Uterus (tissue), 4 donors: ENCODE measurements at places on chromosomes 13 and 19. TPM values are rescaled to one million over a fixed set of nuclear protein-coding genes. Genes with fewer than 3 reads are reported as not detected.

CHST8 gene
- total RNA-seq = 0.69 TPM

ANGPTL4 gene
- total RNA-seq = 21.2 TPM

KMT5C gene
- total RNA-seq = 65.6 TPM

FFAR2 gene
- not detected for total RNA-seq

ZNF726 gene
- total RNA-seq = 11.3 TPM

CYSLTR2 gene
- 0.15 TPM for total RNA-seq

DNA sequence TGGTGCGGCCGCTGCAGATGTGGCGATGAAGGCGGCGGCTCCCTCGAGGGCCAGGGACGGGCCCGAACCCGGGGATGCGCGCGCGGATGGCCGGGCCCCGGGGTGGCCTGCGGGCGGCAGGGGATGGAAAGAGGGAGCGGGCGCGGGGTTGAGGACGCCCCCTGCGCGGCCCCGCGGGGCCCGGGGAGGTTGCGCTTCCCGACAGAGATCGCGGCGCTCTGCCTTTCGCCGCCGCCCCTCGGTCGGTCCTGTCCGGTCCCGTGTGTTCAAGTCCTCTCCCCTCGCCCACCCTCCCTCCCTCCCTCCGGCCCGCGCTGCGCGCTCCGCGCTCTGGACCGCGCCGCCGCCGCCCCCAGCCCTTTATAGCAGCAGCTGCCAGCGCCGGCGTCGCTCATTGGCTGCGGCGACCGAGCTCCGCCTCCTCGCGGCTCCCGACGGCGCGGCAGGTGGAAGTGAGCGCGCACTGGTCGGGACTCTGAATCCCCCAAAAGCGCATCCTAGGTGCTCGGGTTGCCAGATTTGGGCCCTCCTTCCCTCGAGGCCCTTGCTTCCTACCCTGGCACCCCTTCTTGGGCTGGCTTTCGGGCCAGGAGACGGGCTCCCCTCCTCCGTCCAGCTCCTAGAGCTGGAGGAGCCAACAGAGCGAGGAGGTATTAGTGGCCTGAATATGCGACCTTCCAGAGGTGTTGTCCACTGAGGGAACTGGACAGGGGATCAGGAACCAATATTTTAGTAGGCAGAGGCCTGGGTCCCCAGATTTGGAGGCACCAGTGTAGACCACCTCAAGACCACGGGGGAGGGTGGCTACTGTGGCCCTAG, at the start of gene ELAVL3:
TSS of gene ELAVL3 (minus strand) at position 332 of the 819 bp plus-strand sequence. CDS start 438 bp downstream, outside the sequence.
- DNase-seq = no peak

- no peak for DNase-seq
Observed at GRCh38 chr13:39326469-39327171, 276.4 kb downstream of the LHFPL6 start.

- DNase-seq = no peak
Observed at GRCh38 chr19:15161028-15161984, 39.5 kb downstream of the NOTCH3 start.

- DNase-seq = no peak
Observed at GRCh38 chr13:32098272-32098671, 66.7 kb downstream of the FRY start.

DNA sequence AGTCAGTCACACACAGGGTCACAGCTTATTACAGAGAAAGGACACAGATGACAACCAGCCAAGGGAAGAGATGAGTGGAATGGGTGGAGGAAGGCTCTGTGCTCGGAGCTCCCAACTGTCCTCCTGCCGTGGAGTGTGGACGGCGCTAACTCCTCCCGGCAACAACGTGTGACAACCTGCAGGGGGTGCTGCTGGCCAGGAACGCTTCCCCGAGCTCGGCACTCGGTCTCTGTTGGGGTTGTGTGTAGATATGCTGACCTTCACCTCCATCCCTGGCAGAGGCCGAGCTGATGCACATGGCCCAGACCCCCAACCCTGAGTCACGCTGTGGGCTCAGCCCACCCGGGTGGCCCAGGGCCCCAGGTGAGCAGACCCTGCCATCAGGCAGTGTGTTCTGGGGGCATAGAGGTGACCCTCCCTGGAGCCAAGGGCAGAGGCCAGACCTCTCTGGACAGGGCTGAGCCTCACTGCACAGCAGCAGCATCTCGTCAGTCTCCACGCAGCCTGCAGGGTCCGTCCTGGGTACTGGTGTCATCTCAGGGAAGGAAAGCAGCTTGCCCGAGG, 14.1 kb downstream of the ZNF444 start:
- no peak for DNase-seq

DNA sequence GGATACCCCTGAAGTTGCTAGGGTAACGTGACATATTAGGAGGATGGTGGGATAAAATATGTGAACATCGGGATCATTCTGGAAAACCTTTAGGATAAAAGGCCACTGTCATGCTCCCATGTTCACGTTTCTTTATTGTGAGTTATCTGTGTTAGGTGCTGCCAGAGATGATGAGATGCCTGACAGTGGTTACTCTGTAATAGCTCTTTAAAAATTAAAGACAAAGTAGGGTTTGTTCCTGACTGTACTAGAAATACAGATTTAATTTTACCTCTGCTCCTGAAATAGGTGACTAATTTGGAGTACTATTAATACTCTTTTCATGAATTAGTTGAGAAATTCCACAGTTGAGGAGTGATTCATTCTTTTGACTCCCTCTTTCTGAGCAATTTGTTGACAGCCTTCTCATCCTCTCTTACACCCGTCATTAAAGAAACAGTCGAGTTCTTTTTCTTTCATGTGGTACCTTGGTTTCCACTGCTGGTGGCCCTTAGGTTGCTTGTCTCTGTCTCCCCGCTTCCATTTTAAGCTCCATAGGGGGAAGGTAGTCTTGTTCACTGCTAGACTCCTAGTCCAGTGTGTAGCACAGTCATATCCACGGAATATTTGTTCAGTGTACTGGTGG, 28.4 kb downstream of the SAE1 start:
- no peak for DNase-seq
